ENCODE measurements at places on chromosomes 13 and 19.

- DNase-seq = no peak
Measured at GRCh38 chr13:27427641-27428040, 3.2 kb downstream of the GTF3A start.

DNA sequence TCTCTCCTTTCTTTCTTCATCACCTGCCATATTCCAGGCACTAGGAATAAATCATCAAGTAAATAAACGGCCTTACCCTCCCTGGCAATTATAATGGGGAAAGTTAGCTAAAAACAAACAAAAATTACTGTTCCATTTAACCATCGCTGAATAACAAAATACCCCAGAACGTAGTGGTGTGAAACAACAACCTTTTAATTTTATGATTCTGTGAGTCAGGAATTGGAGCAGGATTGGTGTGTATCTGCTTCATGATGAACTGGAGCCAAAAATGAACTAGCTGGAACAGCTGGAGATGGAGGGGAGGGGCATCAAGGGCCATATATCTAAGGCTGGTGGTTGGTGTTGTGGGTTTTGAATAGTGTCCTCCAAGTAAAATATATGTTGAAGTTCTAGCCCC lies 3.7 kb upstream of the CADM4 start:
- DNase-seq = no peak

DNA sequence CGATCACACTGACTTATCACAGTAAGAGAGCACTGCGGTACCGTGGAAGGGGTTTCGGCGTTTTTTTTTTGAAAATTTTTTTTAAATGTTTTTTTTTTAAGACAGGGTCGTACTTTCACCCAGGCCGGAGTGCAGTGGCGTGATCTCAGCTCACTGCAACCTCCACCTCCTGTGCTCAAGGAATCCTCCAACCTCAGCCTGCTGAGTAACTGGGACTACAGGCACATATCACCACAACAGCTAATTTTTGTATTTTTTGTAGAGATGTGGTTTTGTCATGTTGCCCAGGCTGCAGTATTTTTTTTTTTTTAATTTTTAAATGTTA lies 19.0 kb downstream of the LTBP4 start:
- no peak for DNase-seq

DNA sequence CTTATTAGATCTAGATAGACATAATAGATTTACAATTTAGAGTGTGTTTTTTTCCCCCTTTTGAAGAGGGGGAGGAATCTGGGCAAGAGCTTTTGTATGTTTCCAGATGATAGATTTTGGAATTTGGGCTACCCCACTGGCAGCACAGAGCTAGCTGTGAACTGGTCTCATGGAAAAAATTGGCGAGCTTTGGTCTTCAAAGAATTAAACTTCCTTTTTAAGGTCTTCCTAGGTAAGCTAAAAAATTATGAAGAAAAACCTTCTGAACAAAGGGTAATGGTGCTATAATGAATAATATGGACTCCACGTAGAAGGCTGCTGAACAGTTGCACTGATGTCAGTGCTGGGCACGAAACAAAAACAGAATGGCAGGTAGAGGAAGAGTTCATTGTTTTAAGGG lies 109.3 kb downstream of the ZIC5 start:
- no peak for DNase-seq

GRCh38 chr19:3353493-3353892 lies 12.9 kb upstream of the NFIC start:
- no peak for DNase-seq

DNA sequence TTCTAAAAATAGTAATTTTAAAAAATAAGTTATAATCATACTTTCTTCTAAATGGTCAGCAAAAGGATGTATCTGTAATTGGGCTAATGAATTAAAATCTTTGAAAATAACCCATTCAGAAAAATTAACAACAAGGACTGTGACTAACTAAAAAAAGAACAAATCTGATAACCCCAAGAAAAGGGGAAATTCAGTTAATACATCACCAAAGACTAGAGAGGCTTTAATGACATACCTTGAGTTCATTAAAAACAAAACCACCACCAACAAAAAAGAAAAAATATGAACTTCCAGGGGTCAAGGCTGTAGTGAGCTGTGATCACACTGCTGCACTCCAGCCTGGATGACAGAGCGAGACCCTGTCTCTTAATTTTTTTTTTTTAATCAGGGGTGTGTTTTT lies 121.8 kb downstream of the TBC1D4 start:
- no peak for DNase-seq

DNA sequence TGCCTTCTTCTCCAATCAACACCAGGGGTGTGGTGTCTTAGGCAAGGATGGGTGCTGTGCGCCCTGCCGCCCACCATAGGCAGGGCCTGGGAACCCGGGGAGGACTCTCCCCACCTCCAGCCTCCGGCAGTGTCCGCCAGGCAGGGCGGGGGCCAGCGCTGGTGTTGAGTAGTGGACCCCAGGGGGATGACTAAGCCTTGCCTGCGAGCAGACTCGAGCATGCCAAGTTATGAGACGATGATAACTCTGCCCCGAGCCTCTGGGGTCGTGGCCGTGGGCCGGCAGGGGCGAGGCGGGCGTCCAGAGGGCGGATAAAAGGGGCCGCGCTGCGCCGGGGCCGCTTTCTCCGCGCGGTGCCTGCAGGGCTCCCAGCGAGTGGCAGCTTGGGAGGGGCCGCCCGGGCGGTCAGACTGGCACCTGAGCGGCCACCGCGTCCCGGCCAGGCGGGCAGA lies at the start of gene MEDAG:
Gene MEDAG, plus strand, starts transcription at position 340 of the 452 bp plus-strand sequence. CDS start 245 bp downstream, outside the sequence.
- DNase-seq = no peak

DNA sequence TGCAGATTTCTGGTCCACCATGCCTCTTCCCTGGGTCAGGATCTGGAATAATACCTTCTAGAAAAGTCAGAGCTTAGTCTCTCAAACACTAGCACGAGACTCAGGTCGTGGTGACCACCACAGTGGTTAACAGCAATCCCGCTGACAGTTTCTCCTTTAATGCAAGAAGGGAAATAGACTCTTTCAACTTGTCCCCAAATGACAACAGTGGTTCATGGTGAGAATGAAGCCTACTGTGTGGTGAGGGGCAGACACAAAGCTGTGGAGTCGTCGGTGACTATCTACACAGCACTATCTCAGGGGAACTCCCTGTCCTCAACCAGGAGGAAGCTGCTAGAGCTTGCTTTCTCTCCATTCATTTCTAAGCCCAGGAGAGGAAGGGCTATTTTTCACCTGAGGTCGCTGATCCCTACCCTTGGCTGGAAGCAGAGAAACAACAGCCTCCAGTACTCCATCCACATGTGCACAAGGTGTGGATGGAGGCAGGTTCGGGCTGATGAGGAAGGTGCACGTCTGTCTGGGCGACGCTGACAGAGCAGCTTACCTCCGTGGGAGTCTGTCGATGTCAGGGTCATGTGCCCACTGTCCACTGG lies 72.4 kb downstream of the STK24 start:
- peak; percentile 46 for DNase-seq

GRCh38 chr13:100490692-100491091 lies 97.9 kb downstream of the GGACT start:
- DNase-seq = no peak

DNA sequence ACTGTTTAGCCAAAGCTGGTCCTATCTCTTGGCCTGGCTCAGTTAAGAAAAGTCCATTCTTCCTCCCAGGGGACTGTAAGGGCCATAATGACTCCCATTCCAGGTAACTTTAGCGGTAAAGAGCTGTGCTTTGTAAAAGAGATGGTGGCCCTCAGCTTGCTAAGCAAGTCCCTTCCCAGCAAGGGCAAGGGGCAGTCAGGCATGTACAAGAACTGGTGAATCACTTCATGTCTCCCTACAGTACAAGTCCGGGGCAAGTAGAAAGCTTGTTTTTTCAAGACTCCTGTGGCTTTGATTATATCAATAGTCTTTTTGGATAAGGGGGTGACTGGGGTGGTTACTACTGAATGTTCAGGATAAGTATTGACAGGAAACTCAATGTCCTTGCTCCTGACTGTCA lies 88.9 kb downstream of the SLC25A15 start:
- no peak for DNase-seq

GRCh38 chr13:111853721-111854120 lies 213.2 kb upstream of the SOX1 start:
- DNase-seq = no peak

GRCh38 chr19:19547674-19548336 lies 9.7 kb downstream of the CILP2 start:
- no peak for DNase-seq

- no peak for DNase-seq
Measured at GRCh38 chr19:34482380-34483250, 1.1 kb downstream of the WTIP start.

DNA sequence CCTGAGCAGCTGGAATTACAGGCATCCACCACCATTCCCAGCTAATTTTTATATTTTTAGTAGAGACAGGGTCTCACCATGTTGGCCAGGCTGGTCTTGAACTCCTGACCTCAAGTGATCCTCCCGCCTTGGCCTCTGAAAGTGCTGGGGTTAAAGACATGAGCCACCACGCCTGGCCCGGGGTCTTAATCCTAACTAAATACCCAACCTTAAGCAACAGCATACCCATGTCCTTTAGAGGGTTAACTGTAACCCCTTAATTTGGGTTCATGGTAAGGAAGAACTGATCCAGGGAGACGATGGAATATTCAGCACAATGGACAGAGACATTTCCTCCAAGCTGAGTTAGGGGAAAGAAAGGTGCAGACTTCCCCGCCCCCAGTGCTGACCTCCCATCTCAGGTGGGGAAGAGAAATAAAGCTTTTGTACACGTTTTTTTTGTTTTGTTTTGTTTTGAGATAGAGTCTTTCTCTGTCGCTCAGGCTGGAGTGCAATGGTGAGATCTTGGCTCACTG lies 8.7 kb upstream of the GALP start:
- peak; percentile 61 for DNase-seq

DNA sequence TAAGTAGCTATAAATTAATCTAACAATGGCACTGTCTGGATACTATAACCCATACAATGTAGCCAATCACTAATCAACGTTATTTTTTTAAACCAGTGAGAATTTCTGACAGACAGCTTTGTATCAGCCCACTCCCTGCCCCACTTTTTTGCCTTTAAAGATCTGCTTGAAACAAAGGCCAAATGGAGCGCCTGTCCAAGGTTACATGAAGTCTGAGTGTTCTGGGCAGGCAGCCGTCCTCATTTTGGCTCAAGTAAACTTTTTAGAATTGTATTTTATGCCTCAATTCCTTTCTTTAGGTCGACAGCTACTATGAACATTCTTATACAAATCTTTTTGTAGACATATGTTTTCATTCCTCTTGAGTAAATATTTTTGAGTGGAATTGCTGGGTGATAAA lies 6.2 kb downstream of the IFT88 start:
- DNase-seq = no peak

- no peak for DNase-seq
Measured at GRCh38 chr13:80508031-80508430, 167.1 kb upstream of the SPRY2 start.

DNA sequence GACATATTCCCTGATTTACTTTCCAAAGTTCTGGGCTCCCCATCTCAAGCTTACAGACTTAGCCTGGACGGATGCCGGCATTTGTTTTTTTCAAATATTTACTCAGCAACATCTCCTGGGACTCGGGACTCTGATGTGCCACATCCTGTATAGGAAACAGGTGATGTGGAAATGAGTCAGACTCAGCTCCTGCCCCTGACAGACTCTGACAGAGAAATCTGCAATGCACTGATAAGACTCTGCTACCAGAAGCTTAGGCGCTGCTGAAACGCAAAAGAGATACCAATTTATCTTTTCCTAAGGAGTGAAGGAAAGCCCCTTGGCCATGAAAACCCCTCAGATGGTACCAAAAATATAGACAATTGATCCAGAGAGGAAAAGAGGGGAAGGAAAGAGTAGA lies 16.2 kb downstream of the LAIR2 start:
- peak; percentile 32 for DNase-seq

- DNase-seq = no peak
Measured at GRCh38 chr13:113628291-113629270, 29.4 kb downstream of the ATP4B start.

GRCh38 chr13:98997738-98998641 lies 20.1 kb upstream of the DOCK9 start:
- no peak for DNase-seq

- no peak for DNase-seq
Measured at GRCh38 chr13:44365008-44365407, 8.6 kb upstream of the SERP2 start.

DNA sequence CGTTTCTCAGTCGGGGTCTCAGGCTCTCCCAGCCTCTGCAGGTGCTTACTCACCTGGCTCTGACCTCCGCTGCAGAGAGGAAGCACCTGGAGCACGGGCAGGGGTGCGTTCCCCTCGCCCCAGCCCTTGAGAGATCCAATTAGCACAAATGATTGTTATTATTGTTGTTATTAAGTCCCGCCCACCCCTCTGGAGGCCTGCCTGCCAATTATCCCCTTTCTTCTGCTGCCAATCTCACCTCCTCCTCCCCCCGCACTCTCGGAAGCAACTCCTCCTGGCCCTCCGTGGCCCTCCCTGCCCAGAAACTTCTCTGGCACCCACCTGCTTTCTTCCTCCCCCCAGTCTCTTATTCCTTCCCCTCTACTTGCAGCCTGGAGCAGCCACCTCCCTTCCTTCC lies 8.8 kb downstream of the ZNF787 start:
- DNase-seq = no peak

GRCh38 chr13:75136151-75136550 lies 345.8 kb downstream of the TBC1D4 start:
- DNase-seq = peak; percentile 28

DNA sequence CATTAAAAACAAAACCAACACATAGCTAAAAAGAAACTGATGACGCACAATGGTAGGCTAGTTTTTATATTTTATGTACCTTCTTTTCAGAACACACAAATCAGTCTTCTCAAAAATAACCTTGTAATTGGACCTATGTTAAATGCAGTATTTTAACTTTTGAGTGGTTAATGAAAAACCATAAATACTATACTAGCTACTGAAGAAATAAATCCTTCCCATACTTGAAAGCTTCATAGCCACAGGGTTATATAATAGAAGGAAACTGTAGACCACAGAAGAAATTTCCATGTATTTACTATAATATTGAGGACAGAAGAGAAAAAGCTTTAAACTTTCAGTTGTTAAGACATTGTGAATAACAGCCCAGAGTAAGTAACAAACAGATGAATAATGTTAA lies 1094.3 kb upstream of the SLC10A2 start:
- no peak for DNase-seq

DNA sequence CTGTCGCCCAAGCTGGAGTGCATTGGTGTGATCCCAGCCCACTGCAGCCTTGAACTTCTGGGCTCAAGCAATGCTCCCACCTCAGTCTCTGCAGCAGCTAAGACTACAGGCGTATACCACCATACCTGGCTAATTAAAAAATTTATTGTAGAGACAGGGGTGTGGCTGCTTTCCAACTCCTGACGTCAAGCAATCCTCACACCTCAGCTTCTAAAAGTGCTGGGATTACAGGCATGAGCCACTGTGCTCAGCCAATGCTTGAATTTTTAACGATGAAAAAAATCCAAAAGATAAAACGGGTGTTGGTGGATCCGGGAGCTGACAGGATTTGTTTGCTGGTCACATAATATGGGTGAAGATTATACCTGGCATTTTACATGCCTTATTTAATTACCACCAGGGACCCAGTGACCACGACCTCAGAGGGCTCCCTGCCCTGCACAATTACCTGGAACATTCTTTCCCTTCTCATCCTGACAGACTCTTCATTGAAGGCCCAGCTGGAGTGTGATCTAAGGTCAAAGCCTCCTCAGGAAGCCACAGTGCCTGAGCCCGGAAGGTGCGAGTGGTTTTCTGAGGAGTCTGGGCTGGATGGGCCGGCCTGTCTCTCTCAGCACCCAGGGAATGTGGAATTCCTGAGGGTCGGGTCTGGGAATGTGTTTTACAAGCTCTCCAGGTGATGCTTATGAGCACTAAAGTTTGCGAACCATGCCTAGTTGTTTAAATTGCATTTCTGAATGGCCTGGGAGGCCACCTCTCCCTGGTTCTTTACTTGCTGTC lies 193.3 kb downstream of the USP12 start:
- DNase-seq = no peak
